ENCODE measurements at places on chromosomes 2 and 18. TPM values are rescaled to one million over a fixed set of nuclear protein-coding genes. Genes with fewer than 3 reads are reported as not detected.

The SALL3 gene
- total RNA-seq = not detected

The PCARE gene
- not detected for total RNA-seq

GRCh38 chr2:105820691-105821090 lies 76.0 kb downstream of the NCK2 start:
- peak overlapping the region; percentile 58 for H3K27ac ChIP-seq
- H3K4me3 ChIP-seq = no peak overlapping the region
- peaks cover 72% of the 10 kb centered on the region for H3K36me3 ChIP-seq
- no peak for DNase-seq

- no peak for DNase-seq
- H3K36me3 ChIP-seq = no peaks in the 10 kb centered on the region
- no peak overlapping the region for H3K27ac ChIP-seq
- no peak overlapping the region for H3K4me3 ChIP-seq
- no peaks in the 10 kb centered on the region for H3K4me1 ChIP-seq
- no peaks in the 10 kb centered on the region for H3K27me3 ChIP-seq
These were observed 226.4 kb upstream of the SALL3 start for GRCh38 chr18:78753240-78753639.

- DNase-seq = no peak
These were observed 672.1 kb downstream of the STK39 start for GRCh38 chr2:167575276-167575675.

- H3K27me3 ChIP-seq = no peaks in the 10 kb centered on the region
- no peaks in the 10 kb centered on the region for H3K36me3 ChIP-seq
- no peak for DNase-seq
- H3K4me1 ChIP-seq = no peaks in the 10 kb centered on the region
These were observed 115.4 kb downstream of the CCDC85A start for GRCh38 chr2:56299171-56299691.

GRCh38 chr18:35236571-35237363 lies 4.1 kb upstream of the ZNF397 start:
- H3K36me3 ChIP-seq = peaks cover 2% of the 10 kb centered on the region
- H3K4me1 ChIP-seq = peaks cover 5% of the 10 kb centered on the region
- H3K4me3 ChIP-seq = no peak overlapping the region
- no peak overlapping the region for H3K27ac ChIP-seq
- H3K27me3 ChIP-seq = no peaks in the 10 kb centered on the region

GRCh38 chr18:79971211-79971952 lies 6.9 kb downstream of the HSBP1L1 start:
- no peak for DNase-seq
- no peaks in the 10 kb centered on the region for H3K27me3 ChIP-seq
- no peak overlapping the region for H3K27ac ChIP-seq

DNA sequence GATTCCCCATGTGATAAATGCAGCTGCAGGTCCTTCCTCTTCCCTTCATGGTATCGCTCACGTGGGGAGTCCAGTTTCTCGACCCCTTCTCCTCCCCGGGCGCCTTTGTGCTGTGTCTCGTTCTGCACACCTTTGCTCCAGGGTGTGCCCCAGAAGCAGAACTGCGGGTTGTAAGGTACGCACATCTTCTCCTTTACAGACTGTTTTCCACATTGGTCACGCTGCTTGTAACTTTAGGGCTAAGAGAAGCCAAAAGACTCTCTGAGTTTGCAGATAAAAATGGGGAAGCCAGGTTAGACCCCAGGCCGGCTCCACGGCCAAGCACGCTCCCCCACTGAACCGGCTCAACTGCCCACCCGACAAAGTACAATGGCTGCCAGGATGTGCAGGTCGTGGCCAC lies 45.9 kb upstream of the TFCP2L1 start:
- H3K36me3 ChIP-seq = no peaks in the 10 kb centered on the region
- H3K27me3 ChIP-seq = no peaks in the 10 kb centered on the region
- H3K27ac ChIP-seq = no peak overlapping the region
- no peak overlapping the region for H3K4me3 ChIP-seq
